ENCODE measurements at places on chromosomes 3 and 15. TPM values are rescaled to one million over a fixed set of nuclear protein-coding genes. Genes with fewer than 3 reads are reported as not detected.

- DNase-seq = no peak
Measured at GRCh38 chr3:54773271-54773670, 154.6 kb downstream of the LRTM1 start.

- no peak for DNase-seq
Measured at GRCh38 chr15:83292317-83292716, 7.9 kb upstream of the BNC1 start.

GRCh38 chr15:90782442-90782841 is 65.3 kb downstream of the BLM start:
- no peak for DNase-seq

The NR1I2 gene
- polyA plus RNA-seq = 0.50 TPM

- DNase-seq = no peak
Measured at GRCh38 chr15:67108122-67108961, 42.9 kb downstream of the SMAD3 start.

All from right lung (tissue), 10 donors.